NAMALWA (cell line): ENCODE measurements at places on chromosomes 2 and 18.

DNA sequence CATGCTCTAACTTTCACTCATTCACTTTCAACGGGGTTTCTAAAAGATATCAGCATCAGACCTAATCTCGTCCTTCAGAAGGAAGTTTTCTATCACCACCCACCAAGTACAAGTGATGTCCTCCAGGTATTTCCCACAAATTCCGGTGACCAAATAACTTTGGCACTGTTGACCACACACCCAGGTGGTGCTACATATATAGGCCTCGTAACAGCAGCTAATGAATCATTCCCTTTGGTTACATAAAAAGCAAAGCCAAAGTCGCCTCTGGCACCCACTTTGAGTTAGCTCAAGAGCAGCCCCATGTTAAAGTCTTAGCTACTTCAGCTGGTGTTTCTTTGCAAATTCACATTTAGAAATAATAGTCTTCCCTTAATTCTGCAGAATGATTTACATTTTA lies 138.2 kb upstream of the OSR1 start:
- DNase-seq = no peak

DNA sequence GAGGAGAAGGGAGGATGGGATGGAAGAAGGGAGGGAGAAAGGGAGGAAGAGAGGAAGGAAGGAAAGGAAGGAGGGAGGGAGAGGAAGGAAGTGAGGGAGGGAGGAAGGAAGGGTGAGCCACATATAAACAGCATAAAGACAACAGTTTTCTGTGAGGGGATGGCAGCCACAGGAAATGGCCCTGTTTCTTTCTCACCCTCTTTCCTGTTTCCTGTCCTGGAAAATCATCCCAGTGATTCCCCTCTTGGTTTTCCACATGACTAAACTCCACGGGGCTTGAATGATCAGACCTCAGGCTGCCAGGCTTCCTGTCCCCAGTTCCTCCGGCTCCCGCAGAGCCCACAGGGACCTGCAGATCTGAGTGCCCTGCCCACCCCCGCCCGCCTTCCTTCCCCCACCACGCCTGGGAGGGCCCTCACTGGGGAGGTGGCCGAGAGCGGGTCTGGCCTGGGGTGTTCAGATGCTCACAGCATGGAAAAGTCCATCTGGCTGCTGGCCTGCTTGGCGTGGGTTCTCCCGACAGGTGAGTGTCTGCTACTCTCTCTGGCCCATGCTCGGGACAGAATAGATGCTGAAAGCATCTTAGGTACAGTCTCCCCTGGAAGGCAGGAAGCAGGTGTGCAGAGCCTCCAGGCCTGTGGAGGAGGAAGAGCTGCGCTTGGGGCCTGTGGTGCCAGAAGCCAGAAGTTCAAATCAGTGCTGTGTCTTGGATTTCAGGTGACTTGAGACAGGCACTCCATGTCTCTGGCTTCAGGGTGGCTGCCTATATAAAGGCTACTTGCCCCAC lies at the start of gene SIGLEC15:
SIGLEC15 (plus strand) TSS at position 418 of the 787 bp plus-strand sequence; CDS start at position 472, 54 bp downstream.
- DNase-seq = no peak

DNA sequence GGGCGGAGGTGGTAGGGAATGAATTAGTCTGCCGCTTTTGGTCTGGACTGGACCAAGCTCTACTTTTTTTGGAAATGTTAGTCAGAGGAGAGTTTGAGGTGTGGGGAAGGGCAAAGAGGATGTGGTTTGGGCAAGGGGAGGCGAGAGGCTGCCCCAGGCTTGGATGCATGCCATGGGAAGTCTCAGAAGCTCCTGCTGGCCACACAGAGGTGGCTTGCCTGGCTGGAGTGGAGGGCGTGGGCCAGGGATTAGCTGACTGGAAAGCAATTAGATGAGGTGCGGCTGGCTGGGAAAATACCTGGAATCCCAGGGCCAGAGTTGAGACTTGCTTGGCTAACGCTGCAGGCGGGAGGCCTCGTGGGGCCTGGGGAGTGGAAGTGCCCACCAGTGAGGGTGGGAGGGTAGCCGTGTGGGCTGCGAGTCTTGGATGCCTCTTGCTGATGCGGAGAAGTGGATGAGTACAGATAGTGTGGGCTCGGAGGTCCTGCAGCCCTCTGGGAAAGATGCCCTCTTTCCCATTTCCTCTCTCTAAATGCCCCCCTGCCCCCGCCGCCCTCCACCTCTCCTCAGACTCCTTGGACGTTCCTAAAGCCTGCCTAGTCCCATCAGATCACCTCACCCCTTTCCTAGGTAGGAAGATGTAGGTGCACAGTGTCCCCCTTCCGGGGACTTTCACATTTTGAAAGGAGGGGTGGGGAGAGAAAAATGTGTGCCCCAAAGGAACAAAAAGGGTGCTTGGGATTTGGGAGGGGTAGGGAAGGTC lies 117.6 kb downstream of the SMAD7 start:
- no peak for DNase-seq

DNA sequence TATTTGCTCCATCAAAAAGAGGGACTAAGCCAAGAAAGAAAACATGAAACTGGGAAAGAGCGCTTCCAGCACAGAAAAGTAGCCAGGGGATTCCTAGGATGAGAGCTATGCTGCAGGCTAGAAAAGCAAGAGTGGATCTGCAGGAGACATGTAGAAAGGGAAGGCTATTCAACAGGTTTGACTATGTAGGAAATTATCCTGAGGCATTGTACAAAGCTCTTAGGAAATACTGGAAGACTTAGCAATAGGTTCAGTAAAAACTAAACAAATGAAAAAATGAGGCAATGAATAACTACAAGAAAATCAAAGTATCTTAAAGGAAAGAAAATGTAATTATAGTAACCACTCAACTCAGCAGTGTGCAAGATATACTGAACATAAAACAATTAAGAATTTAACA lies 229.5 kb upstream of the FBXO11 start:
- DNase-seq = no peak

GRCh38 chr18:31369478-31369877 lies 7.1 kb upstream of the DSG4 start:
- no peak for DNase-seq
